ENCODE measurements at places on chromosomes 13 and 19.

DNA sequence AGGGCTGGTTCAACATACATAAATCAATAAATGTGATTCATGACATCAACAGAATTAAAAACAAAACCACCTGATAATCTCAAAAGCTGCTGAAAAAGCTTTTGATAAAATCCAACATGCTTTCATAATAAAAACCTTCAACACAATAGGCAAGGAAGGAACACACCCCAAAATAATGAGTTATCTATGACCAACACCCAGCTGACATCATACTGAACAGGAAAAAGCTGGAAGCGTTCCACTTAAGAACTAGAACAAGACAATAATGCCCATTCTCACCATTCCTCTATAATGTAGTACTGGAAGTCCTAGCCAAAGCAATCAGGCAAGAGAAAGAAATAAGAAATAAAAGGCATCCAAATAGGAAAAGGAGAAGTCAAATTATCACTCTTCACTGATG, 116.2 kb upstream of the FREM2 start:
- DNase-seq, result no peak

- DNase-seq, result no peak
These were observed 63.2 kb upstream of the RGCC start for GRCh38 chr13:41394166-41394565.

- DNase-seq, result no peak
These were observed 1.4 kb downstream of the CLEC4G start for GRCh38 chr19:7730286-7731217.

- peak; percentile 76 for DNase-seq
These were observed at the start of gene TRAPPC5 for GRCh38 chr19:7680606-7681339. Gene TRAPPC5, plus strand, starts transcription at chr19:7680833. Its CDS starts 1,421 bp downstream, at chr19:7682254.

- peak; percentile 78 for DNase-seq
These were observed 94.1 kb downstream of the HSPH1 start for GRCh38 chr13:31067416-31068118.

GRCh38 chr19:38769635-38770211, 3.6 kb downstream of the LGALS7 start:
- peak; percentile 38 for DNase-seq

DNA sequence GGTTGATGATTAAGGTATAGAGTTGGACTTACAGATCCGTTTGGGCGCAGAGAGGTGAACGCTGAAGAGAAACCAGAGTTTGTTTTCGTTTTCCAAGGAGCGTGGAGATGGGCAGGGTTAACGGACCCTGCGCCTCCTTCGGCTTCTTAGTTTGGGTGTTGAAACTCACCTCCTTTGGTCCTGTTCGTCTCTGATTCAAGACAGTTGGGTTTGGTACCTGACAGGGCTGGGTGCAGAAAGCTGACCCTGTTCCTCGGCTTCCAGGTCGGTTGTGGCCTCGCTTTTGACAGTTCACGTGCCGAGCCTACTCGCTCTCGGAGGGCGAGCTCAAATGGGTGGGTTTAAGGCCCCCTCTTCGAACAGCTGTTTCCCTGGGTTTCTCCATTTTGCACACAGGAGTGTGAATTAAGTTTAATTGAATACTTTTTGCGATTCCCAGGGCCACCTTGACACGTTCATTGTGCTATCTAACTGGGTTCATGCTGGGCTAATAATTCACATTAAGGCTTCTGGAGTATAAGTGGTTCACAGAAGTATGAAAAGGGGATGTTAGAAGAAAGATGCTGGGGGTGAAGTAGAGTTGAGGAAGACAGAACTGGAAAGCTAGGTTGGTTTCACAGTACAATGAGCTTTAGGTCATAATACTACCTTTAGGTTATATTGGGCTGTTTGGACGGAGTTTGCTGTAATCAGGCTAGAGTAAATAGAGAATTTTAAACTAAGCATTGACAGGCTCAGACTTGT, 638 bp downstream of the USPL1 start:
- no peak for DNase-seq

GRCh38 chr13:60453490-60453889, 56.5 kb downstream of the TDRD3 start:
- peak; percentile 58 for DNase-seq

- DNase-seq, result no peak
These were observed 47.9 kb upstream of the INTS6 start for GRCh38 chr13:51500687-51501086.

GRCh38 chr13:111404746-111405145, 84.3 kb downstream of the TEX29 start:
- no peak for DNase-seq

DNA sequence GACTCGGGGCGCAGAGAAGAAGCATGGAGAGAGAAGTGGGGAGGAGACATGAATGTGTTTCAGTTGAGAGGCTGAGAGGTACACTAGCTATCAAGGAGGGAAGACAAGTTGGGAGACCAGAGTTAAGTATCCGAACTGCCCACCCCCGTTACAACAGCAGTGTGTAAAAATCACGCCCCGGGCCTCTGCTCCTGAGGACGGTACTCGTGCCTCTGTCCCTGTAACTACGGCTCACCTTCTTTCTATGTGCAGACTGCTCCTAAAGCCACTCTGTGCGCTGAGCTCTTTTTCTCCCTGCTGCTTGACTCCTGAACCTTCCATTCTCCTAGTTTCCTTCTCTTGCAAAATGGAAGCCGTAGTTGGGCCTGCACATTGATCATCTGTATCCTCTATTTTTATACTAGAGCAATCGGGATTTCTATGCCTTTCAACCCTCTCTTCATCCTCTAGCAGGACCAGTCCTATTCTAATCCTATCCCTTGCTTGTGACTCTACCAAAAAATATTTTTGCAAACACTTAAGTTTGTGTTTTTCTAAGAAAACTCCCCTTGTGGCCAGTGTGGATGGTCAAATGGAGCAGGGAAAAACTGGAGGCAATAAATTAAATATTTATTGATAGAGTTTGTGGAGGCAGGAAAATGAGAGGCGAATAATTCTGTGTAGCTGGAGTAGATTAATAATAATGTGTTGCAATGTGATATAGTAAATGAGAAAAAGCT, 569 bp downstream of the POLR1D start:
- peak; percentile 13 for DNase-seq

GRCh38 chr13:37360556-37360955, 238.0 kb downstream of the POSTN start:
- DNase-seq, result peak; percentile 46

- DNase-seq, result no peak
These were observed 4.3 kb upstream of the ZFR2 start for GRCh38 chr19:3873151-3873550.

DNA sequence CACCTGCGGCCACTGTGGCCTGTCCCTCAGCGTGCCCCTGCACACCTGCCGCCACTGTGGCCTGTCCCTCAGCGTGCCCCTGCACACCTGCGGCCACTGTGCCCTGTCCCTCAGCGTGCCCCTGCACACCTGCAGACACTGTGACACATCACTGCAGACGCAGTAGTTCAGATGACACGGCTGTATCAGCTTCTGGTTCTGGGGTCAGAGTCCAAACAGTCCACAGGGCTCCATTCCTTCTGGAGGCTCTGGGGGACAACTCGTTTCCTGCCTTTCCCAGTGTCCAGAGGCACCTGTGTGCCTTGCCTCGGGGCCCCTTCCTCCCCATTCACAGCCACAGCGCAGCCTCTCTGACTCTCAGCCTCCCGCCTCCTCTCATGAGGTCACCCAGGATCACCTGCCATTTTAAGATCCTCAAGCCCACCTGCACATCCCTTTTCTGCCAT, 5.5 kb downstream of the SF3A2 start:
- no peak for DNase-seq

DNA sequence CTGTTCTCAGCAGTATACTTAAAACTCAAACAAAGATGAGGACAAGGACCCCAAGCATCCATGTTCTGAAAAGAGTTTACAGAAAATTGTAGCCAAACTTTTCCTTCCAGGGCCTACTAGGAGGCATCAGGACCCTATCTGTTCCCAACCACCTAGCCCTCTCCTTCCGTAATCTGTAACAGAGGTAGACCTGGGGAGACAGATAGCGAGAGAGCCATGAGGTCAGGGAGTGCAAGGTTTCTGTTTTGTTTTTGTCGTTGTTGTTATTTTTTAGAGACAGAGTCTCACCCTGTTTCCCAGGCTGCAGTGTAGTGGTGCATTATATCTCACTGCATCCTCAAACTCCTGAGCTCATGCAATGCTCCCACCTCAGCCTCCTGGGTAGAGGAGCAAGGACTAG, 83.9 kb upstream of the POSTN start:
- DNase-seq, result no peak

DNA sequence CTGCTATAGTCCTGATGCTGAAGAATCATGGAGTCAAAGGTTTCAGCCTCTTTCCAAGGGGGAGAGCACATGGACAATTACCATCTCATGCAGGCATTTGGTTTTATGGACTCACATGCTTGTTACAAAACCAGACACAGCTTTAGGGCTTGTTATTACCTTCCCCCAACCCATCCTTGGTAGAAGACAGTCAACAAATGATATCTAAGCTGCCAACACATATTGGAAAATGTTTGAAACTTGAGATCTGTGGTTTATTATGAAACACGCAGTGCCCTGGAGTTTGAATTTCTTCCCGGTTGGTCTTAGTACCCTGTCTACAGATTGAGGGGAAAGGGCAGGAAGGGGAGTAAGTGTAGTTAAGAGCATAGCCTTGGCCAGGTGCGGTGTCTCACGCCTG, 12.5 kb upstream of the CYP2A6 start:
- no peak for DNase-seq

DNA sequence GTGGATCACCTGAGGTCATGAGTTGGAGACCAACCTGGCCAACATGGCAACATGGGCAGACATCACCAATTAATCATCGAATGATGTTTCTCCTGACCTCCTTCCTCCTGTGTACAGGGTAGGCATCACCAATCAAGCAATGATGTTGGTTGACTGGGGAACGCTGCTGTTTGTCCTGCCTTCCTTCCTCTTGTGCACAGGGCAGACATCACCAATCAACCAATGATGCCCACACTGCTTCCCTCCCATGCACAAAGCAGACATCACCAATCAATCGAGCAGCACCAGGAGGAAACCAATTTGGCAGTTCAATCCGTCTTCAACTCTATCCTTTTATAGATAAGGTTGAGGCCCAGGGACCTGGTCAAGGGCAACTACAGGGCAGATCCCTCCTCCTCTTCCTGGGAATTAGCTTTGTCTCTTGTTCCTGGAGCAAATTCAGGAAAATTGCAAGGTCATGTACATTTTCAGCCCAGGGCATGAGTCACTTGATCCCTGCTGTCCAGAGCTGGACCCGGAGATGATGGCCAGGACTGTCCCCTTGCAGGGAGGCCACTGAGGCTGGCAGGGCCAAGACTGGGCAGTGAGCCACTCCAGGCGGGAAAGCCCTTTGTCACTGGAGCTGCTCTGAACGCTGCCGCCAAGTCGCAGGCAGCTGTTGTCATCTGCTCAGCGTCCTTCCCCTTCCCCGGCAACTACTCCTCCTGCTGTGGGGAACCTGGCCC, 5.3 kb upstream of the CSNK1G2 start:
- DNase-seq, result peak; percentile 28

- DNase-seq, result no peak
These were observed 553.9 kb downstream of the LMO7 start for GRCh38 chr13:76189882-76190519.

- DNase-seq, result peak; percentile 87
These were observed 318.9 kb upstream of the HTR2A start for GRCh38 chr13:47215736-47216135.

- DNase-seq, result peak; percentile 87
These were observed 28.4 kb downstream of the UBAC2 start for GRCh38 chr13:99228737-99229691.

DNA sequence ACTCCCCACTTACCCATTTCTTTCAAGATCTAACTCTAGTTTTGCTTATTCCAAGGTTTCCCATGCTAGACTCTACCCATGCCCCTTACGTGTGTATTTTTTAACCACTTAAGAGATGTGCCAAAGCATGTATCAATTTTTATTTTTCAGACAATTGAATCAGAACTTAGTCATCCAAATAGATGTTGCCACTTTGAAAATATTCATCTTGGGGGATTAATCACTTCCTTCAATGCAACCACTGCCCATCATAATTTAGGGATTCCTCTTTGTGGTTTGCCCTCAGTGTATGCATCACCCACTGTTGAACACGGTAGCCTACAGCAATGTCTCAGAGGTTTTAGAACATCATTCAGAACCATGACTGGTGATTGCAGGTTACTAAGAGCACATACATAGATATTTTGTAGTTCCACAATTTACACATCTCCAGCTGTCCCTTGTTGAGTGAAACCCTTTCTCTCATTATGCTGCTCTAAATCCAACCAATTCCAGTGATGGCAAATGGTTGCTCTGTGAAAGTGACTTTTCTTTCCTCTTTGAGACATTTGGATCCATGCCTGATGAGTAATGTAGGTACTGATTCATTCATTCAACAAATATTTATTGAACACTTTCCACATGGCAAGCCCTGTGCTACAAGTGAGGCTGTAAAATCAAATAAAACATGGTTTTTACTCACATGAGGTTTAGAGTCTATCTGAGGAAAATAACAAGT, 60.6 kb upstream of the SERP2 start:
- peak; percentile 95 for DNase-seq

- no peak for DNase-seq
These were observed 2.9 kb downstream of the PROSER3 start for GRCh38 chr19:35760711-35761349.

GRCh38 chr19:38695317-38695683, 47.9 kb downstream of the ACTN4 start:
- no peak for DNase-seq

DNA sequence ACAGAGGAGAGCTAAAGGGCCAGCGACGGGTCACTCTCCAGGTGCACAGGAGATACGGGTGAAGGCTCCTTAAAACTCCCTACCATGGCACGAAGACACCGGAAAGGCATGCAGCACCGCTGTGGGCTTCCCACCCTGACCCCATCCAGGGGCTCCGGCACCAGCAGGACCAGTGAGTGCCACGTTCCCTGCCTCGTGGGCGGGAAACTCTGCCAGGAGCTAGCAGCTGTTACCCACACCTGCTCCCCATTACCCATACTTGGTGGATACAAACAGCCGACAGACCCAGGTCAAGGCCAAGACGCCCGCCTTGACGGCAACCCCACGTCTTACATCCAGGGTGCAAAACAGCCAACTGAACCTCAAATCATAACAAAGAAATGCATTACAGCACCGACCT, 56.7 kb downstream of the GNG7 start:
- DNase-seq, result no peak

- DNase-seq, result no peak
These were observed 437.6 kb upstream of the KLF12 start for GRCh38 chr13:74571811-74572210.

- peak; percentile 76 for DNase-seq
These were observed 53.2 kb downstream of the CDADC1 start for GRCh38 chr13:49300739-49301589.

DNA sequence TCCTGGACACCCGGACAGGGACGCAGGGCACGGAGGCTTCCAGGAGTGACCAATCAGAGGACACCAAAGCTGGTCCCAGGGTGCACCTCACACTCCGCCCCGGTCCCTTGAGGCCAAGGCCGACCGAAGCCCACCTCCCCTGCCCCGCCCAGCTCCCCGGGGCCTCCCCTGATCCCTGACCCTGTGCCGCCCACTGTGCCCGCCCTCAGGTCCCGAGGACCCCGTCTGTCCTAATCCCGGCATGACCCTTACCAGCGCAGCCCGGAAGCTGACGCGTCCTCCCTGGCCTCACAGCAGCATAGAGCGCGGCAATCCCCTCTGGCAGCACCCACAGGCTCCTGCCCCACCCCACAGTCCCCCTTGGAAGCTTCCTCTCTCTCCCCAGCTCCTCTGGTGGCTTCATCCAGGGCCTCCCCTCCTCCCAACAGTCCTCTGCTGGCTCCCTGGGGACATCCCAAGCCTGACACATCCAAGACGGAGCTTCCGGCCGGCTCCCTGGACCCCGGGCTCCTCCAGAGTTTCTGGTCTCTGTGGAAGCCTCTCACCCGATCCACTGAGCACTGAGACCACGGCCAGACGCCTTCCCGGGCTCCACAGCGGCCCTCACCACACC, 7.4 kb upstream of the CDC34 start:
- DNase-seq, result peak; percentile 49

- no peak for DNase-seq
These were observed 78.5 kb downstream of the STARD13 start for GRCh38 chr13:33206945-33207614.

All from IMR-90 (cell line).